ENCODE measurements at places on chromosomes 7 and 10.

DNA sequence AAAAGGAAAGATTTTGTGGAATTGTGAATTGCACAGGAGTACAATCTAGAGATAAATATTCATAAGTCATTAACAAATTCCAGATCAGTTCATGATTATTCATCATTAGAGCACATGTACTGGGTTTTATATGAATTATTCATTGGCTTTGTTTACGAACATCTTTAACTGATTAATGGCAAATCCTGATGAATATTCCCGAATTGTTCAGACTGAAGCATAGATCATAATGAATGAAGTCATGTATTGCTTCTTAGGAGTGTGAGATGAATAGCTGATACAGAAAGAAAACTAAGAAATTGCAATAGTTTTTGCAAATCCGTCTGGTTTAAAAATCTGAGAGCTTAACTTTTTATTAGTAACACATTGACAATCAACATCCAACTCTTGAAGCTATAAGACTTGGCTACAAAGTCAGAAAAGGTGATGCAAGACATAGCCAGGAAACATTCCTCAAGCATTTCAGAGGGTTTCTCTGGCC is 183.6 kb upstream of the DGKB start:
- DNase-seq = no peak

DNA sequence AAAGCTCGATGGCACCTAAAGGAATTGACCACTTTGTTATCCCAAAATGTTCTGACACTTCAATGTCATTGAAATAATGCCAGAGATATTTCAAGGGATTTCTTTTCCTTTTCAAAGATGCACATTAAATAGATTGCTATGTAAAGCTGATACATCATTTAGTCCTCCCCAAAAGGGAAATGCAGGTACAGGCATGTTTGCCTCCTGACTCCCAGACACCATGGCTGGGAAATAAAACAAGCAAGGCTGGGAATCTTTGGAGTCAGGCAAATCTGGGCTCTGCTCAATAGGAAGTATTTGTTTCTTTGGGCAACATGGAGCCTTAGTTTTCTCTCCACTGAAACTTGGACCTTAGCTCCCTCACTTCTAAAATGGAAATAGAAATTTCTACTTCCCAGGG is 230.8 kb upstream of the LRRTM3 start:
- no peak for DNase-seq

- no peak for DNase-seq
These were observed 160.8 kb downstream of the XPNPEP1 start for GRCh38 chr10:109762555-109762954.

DNA sequence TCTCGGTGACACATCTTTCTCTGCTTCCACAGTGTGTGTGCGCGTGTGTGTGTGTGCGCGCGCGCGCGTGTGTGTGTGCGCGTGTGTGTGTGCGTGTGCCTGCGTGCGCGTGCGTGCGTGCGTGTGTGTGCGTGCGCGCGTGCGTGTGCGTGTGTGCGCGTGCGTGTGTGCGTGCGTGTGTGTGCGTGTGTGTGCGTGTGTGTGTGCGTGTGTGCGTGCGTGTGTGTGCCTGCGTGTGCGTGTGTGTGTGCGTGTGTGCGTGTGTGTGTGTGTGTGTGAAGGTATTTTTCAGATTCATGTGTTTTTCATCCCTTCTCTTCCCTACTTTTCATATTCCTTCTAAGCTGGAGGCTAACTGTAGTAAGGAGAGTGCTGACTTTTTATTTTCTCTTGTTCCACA is 148.4 kb downstream of the CREB5 start:
- DNase-seq = no peak

DNA sequence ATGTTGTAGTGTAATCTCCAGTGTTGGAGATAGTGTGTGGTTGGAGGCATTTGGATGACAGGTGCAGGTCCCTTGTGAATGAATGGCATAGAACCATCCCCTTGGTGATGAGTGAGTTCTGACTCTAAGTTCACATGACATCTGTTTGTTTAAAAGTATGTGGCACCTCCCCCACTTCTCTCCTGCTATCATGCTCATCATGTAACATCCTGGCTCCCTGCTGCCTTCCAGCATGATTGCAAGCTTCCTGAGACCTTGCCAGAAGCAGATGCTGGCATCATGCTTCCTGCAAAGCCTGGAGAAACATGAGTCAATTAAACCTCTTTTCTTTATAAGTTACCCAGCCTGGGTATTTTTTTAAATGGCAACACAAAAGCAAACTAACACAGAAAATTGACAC is 499.0 kb upstream of the SEMA3D start:
- DNase-seq = no peak

DNA sequence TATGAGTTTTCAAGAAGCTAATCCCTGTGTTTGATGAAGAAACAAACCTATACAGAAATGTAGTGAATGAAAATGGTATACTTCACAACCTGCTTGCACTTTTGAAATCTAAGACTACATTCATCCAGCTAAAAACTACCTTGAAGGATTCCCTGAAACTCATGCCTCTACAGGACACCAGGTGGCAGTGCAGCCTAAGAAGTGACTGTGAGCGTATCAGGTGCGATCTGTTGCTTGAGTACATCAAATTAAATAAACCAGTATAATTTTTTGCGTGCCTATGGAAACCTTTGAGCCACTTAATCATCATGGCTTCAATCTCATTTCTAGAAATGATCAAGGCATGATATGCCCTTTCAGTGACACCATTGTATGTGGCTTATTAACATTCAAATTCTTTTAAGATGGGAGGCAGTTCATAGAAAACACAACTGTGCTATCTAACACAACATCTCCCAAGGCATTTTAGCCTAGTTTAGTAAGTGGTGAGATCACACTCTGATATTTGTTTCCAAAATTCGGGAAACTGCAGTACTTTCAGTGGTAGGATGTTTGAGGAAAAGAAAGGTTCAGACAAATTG is 57.4 kb downstream of the PPP1R17 start:
- peak; percentile 27 for DNase-seq

- DNase-seq = no peak
These were observed 174.1 kb upstream of the BET1 start for GRCh38 chr7:94178230-94178629.

DNA sequence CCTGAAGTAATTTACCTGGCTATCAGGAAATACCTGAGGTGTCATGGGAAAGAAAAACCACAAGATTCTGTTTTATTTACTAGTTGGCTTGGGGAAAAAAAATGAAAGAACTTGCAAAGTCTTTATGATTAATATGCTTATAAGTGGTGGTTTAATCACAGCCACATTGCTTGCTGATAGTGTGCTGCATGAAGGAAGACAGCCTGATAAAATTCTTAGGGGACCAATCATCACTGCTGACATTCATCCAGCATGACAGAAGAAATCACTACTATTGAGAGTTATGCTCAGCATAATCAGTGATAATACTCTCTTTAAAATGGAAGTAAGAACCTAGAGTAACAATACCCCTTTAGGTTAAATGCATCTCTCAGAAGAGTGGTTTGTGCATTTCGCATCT is 150.2 kb upstream of the LRRN3 start:
- no peak for DNase-seq

GRCh38 chr10:43386981-43387677 is 15.7 kb downstream of the FXYD4 start:
- no peak for DNase-seq

DNA sequence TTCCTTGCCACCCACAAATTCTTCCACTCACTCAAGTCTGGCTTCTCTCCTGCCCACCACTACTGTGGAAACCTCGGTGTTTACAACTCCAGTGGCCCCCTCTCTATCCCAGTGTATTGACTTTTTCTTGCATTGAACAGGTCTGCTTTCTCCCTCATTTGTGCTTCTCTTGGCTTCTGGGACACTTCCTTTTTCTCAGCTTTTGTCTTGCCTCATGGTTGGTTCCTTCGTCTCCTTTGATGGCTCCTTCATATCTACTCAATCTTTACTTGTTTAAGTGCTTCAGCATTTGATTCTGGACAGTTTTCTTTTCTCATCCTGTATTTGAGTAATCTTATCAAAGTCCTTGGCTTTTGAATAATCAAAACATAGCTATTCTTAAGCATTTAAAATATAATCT is 35.9 kb upstream of the FAM3C start:
- no peak for DNase-seq

DNA sequence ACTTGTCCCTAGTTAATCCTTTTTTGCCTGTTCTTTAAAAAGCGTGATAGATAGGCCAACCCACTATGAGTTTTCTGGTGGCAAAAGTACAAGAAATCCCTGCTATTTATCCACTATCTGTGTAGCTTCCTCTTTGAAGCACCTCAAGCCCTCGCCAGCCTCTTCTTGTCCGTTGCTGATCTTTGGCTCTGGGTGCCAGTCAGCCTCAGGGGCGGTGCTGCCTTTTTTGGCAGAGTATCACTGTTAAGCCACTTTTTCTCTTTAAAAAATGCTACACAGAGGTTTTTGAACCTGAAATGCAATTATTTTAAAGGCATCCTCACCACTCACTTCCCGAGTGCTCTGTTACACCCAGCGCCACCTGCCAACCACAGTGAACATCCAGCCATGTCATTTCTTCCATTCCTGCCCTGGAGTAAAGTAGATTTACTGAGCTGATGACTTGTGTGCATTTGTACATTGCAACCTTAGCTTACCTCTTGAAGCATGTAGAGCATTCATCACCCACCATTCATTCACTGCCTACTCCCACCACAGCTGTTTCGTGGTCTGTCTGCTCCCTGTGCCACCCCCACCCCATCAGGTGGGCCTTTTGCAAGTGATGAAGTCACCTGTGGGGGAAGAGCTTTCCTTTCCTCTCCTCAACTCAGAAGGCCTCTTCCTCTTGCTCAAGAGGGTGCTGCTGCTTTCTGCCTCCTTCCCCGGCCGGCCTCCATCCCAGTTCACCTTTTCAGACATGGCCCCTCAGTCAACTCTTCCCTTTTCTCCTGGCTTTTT is 414.2 kb upstream of the GALNT17 start:
- no peak for DNase-seq

- no peak for DNase-seq
These were observed 88.5 kb downstream of the VTI1A start for GRCh38 chr10:112535531-112535951.

DNA sequence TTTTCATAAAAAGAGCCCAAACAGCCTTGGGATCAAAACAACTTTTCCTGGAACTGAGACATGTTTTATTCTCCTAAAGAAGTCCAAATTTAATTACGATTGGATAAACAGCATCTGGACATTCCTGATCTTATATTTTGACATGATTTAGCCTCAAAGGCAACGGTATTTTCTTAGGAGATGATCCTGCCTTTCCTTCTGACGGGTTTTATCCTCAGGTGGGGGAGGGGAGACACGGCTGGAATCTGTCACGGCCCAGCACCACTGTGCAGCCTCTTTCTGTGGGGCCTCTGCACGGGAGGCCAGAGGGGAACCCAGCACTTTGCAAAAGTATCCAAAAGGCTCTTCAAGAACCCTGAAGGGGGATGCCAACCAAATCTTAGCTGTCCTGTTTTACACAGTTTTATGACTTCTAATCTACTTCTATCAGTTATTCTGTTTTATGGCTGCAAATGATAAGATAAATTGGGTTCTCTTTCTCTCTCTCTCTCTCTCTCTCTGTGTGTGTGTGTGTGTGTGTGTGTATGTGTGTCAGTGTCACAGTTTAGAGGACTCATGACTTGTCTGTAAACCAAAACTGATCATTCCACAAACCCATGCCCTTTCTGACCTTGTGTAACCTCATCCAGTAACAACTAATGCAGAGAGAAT is 321.1 kb upstream of the NPVF start:
- DNase-seq = no peak

- DNase-seq = no peak
These were observed 80.2 kb upstream of the GTF2IRD1 start for GRCh38 chr7:74373536-74373935.

DNA sequence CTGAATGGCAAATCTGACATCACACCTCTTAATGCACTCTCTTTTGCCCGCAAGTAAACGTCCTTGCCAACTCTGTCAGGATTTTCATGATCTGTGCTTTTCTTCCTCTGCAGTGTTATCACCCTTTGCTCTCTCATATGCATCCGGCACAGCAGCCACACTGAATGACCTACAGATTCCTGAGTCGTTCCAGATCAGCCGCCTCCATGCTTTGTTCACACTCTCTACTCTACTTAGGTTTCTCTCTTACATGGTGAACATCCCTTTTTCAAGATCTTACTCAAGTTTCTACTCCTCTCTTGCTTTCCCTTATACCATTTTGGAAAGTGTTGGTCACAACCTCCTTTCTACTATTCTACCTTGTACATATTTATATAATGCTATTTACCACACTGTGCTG is 127.7 kb upstream of the AOAH start:
- DNase-seq = no peak

- no peak for DNase-seq
These were observed 9.7 kb downstream of the ZSCAN21 start for GRCh38 chr7:100059251-100059739.

DNA sequence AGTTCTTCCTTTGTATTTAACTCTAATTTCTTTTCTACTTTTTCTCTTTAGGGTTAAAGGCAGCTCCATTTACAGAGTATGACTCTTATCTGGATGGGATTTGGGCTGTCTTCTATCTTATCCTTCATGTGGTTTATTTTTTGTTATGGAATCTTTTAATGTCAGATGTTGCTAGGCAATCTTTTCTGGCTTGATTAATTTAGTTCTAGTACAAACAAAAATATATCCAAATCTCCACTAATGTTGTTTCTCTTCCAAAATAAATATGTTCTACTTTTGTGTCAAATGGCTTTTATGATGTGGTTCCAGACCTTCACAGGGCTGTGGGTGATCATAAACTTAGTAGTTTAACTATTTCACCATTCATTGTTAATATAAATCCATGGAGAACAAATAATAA is 246.9 kb downstream of the AHR start:
- DNase-seq = no peak

DNA sequence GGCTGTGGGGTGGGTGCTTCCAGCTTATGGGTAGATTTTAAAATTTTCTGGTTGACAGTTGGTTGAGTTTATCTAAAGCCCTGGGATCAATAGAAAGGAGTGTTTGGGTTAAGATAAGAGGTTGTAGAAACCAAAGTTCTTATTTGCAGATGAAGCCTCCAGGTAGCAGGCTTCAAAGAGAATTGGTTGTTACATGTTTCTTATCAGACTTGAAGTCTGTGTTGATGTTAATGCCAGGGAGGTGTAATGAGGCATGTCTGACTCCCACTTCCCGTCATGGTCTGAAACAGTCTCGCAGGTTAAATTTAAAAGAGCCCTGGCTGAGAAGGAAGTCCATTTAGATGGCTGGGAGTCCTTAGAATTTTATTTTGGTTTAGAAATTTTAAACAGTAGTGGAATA is 165.2 kb upstream of the TMEM72 start:
- no peak for DNase-seq

DNA sequence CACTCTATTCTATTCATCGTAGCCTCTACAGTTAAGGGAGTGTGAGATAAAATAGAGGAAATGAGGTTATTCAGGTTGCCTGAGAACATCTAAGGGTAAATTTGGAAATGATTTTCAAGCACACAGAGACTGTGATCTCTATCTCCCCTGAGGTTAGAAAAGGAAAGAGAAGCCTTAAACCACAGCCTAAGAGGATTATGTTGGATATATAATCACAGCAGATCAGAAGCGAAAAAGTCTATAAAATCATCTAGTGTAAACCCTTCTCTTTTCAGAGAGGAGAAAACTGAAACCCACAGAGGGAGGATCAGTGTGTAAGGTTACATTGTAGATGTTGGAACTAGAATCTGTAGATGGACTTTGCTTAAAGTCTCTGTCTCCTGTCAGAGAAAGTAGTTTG is 90.6 kb upstream of the SEMA3E start:
- no peak for DNase-seq
